ENCODE measurements at places on chromosomes 1 and 21.

DNA sequence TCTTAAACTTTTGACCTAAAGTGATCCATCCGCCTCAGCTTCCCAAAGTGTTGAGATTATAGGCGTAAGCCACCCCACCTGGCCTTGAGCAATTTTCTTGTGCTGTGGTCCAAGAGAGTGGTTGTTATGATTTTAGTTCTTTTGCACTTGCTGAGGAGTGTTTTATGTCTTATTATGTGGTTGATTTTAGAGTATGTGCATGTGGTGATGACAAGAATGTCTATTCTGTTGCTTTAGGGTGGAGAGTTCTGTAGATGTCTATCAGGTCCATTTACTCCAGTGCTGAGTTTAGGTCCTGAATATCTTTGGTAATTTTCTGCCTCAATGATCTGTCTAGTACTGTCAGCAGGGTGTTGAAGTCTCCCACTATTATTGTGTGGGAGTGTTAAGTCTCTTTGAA, 11.2 kb upstream of the S100B start:
- no peak for DNase-seq

DNA sequence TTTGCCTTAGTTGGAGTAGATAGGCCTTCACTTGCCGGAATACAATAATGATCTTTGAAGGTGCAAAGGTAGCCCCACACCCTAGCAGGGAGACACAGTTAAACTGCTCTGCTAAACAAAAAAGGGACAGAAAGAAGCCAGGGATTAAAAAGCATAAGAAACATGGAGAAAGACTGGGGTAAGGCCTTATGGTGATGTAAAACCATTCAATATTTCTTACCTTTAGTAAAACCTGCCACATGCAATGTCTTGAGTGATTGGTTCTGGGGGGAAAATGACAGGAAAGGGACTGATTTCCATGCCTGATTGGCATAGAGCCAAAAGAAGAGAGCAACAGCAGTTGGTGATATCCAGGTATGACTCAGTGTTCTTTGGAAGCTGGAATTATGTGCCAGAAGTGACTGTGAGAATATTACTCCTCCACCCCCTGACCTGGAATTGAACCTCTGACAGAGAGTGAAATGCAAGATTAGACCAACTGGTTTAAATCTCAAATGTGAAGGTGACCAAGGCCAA, 8.1 kb downstream of the DNASE2B start:
- DNase-seq = no peak

DNA sequence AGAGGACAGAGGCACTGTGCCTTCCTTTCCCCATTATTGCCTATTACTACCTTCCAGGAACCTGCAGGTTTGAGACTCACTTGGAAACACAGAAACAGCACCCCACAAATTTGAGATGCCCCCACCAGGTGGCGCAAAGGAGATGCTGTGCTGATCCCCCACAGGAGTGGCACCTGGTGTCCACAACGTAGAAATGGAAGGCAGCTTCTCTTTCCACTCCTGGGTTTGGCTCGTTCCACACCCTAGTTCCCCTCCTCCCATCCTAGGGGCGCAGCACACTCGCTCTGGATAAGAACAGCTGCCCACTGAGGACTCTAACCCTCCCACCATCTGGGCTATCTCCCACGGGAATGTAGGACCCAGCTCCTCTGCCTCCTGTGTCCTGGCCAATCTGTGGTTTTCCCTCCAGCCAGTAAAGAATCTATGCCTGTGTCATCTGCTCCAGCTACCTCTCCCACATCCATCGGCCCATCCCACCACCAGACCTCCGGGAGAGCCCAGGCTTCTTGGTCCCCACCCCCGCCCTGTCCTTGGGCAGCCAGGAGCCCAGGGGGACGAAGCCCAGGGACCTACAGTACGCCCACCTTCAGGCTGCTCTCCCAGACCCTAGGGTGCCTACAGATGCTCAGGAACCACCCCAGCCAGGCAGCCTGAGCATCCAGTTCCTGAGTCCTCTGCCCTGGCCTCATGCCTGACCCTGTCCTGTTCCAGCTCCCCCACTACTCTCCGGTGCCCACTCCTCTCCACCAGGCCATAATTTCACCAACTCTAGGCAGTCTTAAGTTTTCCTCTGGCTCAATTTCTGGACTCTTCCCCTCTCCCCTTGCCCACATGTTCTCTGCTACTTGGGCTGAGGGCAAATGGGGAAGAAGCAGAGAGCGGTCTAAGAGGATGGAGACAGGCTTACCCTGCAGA, 549 bp downstream of the THBS3 start:
- DNase-seq = peak; percentile 86

GRCh38 chr1:27045973-27046558, 33.4 kb upstream of the TENT5B start:
- peak; percentile 81 for DNase-seq

- DNase-seq = no peak
Observed at GRCh38 chr21:22351076-22351475, 1352.9 kb downstream of the NCAM2 start.

GRCh38 chr21:27275294-27275927, 308.5 kb upstream of the ADAMTS5 start:
- no peak for DNase-seq

DNA sequence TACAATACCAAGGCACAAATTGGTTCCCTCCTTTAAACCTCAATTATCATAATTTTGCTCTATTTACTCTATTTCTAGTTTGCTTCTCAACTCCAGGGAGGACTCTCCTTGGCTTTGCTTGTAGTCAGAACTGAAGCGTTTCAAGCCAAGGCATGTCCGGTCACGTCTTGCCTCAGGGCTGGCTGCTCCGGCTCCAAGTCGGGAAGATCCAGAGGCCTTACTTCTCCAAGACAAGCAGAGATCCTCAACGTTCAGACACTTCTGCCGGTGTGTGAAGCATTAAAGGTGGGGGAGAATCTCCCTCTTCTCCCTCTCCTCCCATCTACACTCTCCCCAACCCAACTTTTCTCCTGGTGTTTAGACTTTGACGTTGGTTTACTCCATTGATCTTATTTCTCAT, 7.2 kb upstream of the HHAT start:
- no peak for DNase-seq

DNA sequence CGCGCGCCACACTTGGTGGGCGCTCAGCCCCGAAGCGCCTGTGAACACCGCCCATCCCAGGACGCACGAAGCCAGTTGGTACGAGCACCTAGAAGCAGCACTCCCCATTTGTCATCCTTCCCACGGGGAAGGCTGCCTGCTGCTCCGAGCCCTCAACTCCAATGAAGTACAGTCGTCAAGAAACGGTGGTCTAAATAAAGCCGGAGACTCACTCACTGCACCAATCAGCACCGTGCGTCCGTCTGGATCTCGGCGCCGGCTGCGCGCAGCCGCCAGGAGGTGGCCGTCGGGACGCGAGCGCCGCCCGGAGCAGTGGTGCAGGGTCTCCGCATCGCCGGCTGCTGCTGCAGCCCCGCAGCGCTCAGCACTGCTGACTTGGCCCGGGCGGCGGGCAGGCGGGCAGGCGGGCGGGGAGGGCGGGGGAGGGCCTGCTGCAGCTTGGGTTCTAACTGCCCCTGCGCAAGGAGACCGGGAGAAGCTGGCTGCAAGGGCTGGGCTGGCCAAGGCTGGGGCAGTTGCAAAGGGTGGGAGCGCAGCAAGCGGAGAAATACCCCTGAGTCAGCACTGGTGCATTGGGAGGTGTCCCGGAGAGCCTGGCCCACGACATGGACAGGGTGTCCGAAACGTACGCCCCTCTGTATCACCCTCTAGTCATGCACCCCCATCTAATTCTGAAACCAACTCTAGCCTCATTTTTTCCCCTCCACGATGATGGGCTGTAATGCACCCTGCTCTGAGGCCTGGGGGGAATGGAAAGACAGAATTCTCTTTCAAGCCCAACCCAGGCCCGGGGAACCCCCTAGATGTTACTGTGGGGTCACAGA, 35.8 kb upstream of the H6PD start:
- DNase-seq = peak; percentile 48

GRCh38 chr1:149879556-149879955, 19.8 kb upstream of the BOLA1 start:
- DNase-seq = no peak

DNA sequence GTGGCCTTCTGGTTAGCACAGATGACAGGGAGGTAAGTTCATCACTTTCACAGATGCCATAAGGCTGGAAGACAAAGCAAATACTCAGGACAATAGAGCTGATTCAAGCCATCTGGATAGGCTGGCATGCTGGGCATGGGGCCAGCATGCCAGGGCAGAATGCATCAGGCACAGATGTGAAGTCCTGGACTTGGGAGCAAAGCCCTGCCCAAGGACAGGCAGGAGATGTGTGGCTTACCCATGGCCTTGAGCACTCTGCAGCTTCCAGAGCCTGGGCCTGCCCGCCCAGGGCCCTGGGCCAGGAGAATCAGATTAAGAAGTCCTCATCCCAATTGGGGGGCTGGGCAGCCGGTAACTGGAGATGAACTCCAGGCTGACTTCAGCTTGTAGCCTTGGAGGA, 135.7 kb upstream of the ZC3H12A start:
- DNase-seq = no peak

- no peak for DNase-seq
Observed at GRCh38 chr1:155944444-155944799, 3.0 kb downstream of the RXFP4 start.

DNA sequence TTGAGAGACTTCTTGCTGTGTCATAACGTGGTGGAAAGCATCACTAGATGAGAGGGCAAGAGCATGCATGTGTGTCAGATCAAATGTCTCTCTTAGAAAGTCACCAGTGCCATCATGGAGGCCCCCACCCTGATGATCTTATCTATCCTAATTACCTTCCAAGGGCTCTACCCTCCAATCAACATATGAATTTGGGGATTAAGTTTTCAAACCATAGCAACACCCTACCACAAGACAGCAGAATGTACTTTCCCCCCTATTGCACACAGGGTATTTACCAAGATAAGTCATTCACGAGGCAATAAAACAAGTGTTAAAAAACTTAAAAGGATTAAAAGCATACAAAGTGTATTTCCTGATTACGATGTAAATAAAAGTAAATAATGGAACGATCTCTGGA, 515.6 kb downstream of the LMO4 start:
- no peak for DNase-seq
